ENCODE measurements at places on chromosomes 1 and 21.
A peak's percentile ranks its signal among the peaks of the same experiment; 100 is the strongest.

DNA sequence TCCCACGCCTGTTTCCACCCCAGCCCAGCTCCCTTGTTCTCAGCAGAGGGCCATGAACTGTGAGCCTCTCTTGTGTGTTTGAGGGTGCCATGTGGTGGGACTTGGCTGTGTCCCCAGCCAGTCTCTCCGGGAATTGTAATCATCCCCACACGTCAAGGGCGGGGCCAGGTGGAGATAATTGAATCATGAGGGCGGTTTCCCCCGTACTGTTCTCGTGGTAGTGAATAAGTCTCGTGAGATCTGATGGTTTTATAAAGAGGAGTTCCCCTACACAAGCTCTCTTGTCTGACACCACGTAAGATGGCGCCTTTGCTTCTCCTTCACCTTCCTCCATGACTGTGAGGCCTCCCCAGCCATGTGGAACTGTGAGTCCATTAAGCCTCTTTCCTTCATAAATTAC lies 57.2 kb upstream of the COL6A2 start:
- DNase-seq, result no peak

DNA sequence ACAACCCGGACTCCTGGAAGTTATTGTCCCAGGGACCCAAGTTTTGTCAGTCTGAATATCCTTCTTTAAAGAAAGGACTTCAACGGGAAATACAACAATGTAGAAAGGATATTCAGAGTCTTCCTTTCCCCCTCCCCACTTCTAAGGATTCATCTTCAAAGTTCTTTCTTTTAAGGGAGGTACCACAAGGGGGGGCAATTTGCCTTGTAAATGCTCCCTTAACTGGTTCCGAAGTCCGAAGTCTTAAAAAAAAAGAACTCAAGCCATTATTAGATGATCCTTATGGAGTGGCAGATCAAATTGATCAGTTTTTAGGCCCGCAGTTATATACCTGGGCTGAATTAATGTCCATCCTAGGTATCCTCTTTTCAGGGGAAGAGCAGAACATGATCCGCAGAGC lies 47.0 kb downstream of the SERINC2 start:
- DNase-seq, result no peak

DNA sequence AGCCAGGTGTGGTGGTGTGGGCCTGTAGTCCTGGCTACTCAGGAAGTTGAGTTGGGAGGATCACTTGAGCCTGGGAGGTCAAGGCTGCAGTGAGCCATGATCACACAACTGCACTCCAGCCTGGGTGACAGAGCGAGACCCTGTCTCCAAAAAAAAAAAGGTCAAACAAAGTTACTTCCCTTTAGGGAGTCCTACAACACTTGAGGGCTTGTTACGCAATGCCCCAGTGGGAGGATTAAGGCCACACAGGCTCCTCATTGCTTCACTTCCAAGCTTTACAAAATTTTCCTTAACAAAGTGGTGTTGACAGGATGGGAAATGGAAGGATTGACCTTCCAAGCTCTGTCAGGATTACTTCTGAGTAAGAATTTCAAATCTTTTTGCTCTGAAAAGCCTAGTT lies 6.2 kb upstream of the EXTL1 start:
- peak; percentile 82 for DNase-seq

GRCh38 chr1:200850554-200850953 lies 22.2 kb upstream of the GPR25 start:
- DNase-seq, result no peak

DNA sequence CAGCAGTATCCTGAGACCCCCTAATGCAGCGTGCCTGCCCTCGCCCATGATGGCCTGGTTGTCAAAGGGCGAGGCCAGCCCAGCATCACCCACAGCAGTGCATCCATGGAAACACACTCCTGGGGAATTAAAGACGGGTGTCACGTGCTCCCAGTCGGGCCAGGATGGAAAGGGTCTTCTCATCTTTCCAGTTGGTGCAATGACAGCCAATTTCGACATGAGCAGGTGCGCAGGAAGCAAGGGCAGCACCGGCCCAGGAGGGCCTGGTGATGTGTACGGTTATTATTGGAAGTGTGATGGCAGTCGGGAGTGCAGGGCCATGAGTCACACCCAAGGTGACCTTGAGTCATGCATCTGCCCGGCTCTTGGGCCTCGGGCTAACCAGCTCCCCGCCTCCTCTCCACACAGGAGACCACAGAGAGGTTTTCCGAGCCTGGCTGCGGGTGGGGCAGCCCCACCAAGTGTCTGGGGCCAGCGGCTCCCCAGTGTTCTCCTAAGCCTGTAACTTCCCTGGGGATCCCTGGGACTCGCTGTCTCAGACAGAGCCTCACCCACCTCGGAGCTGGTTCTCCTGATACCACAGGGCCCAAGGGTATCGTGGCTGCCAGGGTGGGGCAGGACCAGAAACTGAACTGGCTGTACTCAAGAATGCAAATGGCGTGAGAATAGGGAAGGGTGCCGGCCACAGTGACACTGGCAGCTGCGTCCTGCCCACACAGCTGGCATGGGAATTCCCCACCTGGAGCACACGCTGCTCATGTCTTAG lies 119.8 kb downstream of the SIK1 start:
- peak; percentile 92 for DNase-seq
